ENCODE measurements at places on chromosomes 4 and X.
A peak's percentile ranks its signal among the peaks of the same experiment; 100 is the strongest.

DNA sequence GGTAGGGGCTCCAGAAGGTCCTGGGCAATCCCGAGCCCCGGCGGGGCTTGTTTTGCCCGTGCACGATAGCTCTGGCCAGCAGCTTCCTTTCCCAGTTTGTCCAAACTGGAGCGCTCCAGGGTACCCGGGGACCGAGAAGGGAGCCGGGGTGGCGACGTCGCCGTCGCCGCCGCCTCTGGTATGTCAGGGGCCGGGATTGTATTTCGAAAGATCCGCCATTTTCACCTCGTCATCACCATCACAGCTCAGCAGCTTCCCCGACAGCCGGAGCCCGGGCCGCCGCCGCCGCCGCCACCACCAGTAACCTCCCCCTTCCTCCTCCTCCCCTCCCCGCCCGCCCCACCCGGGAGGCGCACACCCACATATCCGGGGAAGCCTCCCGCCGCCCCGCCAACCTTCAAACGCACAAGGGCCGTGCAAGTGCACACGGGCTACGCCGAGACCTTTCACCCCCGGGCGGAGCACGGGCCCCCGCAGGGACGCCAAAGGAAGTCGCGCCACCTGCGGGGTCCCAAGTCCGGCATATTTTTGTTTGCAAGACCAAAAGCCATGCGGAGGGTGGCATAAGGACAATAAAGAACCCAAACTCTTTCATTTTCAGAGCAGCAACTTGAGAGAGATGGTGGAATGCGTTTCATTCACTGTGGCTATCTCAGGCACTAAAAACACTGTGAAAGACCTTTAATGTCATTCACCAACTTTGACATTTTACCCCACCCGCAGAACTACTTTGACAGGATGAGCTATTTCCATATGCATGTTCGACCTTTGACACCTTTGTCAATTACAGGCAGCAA, at the start of gene LIN54:
Gene LIN54, minus strand, starts transcription at position 302 of the 797 bp plus-strand sequence. CDS start 25,979 bp downstream, outside the sequence.
- DNase-seq = peak; percentile 73

DNA sequence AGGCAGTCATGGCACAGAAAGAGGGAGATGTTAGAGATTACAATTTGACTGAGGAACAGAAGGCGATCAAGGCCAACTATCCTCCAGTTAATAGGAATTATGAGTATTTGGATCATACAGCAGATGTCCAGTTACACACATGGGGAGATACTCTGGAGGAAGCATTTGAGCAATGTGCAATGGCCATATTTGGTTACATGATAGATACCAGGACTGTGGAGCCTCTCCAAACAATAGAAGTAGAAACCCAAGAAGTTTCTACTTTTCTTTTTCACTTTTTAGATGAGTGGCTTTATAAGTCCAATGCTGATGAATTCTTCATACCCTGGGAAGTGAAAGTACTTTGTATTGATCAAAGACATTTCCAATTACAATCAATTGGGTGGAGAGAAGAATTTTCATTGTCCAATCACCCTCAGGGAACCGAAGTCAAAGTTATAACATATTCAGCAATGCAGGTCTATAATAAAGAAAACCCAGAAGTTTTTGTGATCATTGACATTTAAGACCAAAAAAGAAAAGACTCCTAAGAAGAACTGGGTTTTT, 139.1 kb downstream of the MAB21L2 start:
- peak; percentile 29 for DNase-seq

GRCh38 chr4:88643932-88644331, 51.7 kb downstream of the HERC3 start:
- DNase-seq = no peak

DNA sequence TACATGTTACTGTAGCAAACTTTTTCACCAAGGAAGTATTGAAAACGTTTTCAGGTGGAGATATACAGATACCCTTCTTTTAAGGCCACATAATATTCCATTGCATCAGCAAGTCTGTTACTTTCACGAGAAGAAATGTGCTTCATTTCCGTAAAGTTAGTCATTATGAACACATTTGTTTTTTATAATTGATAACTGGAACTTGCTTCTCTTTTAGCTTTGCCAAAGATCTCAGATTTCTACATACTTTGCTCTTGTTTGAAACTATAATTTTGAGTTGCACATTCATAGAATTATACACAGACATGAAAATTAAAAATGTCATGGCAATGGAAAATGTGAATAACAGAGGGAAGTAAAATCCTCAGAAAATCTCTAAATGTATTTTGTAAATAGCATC, 128.7 kb upstream of the GIMD1 start:
- no peak for DNase-seq

All from choroid plexus epithelial cell (primary cell).